ENCODE measurements at places on chromosomes 11 and 22.

GRCh38 chr22:46483353-46483752, 54.1 kb downstream of the CELSR1 start:
- DNase-seq, result no peak

DNA sequence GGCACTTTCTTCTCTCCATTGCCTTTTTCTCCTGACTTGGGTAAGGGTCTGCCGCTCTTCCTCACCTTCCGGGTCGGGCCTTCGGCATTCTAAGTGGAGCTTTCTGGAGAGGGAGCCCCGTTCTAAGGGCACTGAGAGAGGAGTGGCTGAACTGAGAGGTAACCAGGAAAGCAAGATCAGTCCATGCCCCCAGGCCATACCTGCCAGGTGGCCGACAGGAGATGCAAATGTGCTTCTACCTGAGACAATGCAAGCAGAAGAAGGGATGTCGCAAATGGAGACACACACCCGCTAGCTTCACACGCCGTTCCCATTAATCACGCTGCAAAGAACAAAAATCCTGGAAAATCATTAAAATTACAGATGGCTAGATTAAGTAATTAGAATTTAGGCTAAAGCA, 156.4 kb upstream of the TBCEL start:
- no peak for DNase-seq

GRCh38 chr22:20638507-20638870, 131.1 kb downstream of the MED15 start:
- no peak for DNase-seq

- DNase-seq, result no peak
Observed at GRCh38 chr11:64444838-64445441, 86.0 kb downstream of the RPS6KA4 start.

DNA sequence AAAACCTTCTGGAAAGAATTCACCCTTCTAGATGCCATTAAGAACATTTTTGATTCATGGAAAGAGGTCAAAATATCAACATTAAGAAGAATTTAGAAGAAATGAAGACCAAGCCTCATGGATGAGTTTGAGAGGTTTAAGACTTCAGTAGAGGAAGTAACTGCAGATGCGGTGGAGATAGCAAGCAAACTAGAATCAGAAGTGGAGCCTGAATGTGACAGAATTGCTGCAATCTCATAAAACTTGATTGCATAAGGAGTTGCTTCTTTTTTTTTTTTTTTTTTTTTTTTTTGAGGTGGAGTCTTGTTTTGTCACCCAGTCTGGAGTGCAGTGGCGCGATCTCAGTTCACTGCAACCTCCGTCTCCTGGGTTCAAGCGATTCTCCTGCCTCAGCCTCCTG, 51.6 kb downstream of the MS4A13 start:
- DNase-seq, result no peak

GRCh38 chr11:117502779-117503100, 175.1 kb downstream of the CEP164 start:
- no peak for DNase-seq

Data from CD4-positive, alpha-beta T cell treated with Interleukin-17A for 4 hours (primary cell).